Activated CD8-positive, alpha-beta memory T cell treated with anti-CD3 and anti-CD28 coated beads for 1 hour (primary cell): ENCODE measurements at places on chromosomes 5 and 9.

- no peak for DNase-seq
Measured at GRCh38 chr9:35915681-35916294, 6.5 kb downstream of the SPAAR start.

GRCh38 chr5:80141147-80141671 is 106.1 kb downstream of the THBS4 start:
- DNase-seq = no peak

GRCh38 chr9:16959391-16959790 is 88.9 kb upstream of the BNC2 start:
- DNase-seq = no peak

GRCh38 chr9:87157366-87158031 is 210.2 kb upstream of the GAS1 start:
- DNase-seq = no peak

DNA sequence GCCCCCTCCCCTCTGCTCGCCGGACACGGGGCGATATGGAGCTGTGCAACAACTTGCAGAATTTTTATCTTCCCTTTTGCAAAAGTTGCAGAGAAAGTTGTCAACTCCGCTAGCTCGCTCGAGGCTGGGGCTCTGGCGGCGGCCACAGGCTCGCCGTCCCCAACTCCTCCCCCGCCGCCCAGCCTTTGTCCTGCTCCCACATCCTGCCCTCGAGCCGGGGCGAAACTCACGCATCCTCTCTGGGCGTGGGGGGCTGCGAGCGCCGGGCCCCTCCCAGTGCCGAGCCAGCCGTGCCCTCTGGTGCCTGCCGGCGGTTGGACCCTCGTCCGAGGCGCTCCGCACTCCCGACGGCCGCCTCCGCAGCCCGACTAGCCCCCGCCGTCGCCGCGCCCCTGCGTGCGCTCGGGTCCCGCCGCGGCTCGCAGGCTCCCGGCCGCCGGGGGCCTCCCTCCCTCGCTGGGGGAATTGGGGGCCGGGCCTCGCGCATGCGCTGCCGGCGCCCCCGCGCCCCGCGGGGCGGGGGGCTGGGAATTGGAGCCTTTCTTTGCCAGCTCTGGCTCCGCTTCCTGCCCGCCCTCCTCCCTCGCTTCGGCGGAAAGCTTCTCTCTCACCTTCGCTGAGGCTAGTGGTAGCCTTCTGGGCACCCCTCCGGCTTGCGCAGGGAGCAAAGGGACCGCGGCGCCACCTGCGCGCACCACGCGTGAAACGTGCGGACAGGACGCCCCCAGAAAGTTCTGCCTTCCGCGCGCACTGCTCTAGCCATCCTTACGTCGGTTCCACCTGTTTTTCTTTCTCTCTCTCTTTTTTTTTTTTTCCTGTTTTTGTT is at the start of gene CCNJL:
Gene CCNJL (minus strand): TSS at position 431 of the 826 bp plus-strand sequence. CDS start 641 bp downstream, outside the sequence.
- no peak for DNase-seq

DNA sequence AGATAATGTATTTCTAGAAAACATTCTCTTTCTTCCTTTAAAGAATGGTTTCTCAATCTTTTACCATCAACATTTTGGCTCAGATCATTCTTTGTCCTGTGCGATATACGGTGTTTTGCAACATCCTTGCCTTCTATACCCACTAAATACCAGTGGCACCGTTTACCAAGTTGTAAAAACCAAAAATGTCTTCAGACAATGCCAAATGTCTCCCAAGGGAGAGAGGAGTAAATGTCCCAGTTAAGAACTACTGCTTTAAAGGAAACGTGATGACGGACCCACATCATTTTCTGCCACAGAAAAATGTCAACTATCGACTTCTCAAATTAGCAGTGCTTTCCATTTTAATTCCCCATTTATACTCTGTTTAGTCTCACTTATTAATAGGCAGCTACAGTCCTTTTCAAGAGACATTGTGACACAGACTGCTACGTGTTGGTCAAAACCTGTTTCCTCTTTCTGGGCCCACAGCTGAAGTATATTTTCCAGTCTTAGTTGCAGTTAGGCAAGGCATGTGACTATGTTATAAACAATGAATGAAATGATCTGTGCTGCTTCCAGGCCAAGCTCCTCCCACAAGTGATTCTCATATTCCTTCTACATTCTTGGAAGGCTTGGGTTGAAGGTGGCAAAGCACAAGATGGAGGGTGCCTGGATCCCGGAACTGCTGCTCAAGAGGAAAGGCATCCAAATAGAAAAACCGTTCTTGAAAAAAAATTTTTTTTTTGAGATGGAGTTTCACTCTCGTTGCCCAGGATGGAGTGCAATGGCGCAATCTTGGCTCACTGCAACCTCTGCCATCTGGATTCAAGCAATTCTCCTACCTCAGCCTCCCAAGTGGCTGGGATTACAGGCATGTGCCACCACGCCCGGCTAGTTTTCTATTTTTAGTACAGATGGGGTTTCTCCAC is 8.8 kb downstream of the PRXL2C start:
- no peak for DNase-seq

DNA sequence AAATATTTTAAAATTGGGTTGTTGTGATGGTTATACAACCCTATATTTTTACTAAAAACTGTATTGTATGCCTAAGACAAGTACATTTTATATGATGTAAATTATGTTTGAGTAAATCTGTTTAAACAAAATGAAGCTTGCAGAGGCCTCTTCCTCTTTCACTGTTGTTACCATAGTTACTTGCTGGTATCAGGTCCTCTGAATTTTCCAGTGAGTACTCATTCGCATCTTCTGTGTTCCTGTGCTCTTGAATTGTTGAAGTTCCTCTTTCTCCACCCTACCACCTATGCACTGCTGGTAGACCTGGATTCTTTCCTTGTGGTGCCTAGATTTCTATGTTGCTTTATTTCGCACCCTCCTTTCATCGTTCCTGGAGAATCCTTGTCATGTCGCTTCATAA is 938.5 kb upstream of the ACO1 start:
- DNase-seq = no peak

GRCh38 chr5:78577071-78577807 is 71.3 kb downstream of the LHFPL2 start:
- DNase-seq = no peak

DNA sequence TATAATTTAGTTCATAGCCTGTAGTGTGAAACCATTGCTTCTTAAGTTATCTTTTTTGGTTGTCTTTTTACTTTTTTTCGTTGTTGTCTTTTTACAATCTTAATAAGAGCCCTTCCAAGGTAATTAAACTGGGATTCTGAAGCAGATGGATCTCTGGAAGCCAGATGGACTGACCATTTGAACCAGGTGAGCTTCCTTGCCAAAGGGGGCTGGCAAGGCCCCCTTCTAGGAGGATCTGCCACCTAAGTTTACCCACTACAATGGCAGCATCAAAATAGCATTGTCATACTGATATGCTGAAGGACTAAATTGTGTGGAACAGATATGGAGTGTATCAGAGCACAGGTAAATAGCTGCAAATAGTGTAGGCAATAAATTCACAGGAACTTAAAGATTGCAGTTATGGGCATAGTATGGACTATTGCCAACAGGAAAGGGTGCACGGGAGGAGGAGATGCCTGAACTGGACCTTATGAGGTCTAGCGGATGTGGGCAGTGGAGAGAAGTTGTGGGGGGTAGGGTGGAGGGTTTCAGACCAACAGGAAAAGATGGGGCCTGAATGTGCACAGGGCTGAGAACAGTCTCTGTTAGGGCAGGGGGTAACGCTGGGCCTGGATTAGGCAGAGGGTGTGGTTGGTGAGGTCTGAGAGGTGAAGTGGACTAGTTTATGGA is 61.5 kb upstream of the CTXN3 start:
- DNase-seq = no peak
